ENCODE measurements at places on chromosomes 7 and 10.

DNA sequence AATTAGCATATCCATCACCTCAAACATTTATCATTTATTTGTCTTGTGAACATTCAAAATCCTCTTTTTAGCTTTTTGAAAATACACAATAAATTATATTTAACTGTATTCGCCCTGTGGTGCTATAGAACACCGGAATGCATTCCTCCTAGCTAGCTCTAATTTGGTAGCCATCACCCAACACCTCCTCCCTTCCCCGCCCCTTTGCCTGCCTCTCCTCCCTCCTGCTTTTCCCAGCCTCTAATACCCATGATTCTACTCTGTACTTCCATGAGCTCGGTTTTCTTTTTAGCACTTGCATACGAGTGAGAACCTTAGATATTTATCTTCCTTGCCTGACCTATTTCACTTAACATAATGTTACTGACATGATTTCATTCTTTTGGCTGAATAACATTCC is 80.1 kb downstream of the ANKRD26 start:
- no peak for DNase-seq

DNA sequence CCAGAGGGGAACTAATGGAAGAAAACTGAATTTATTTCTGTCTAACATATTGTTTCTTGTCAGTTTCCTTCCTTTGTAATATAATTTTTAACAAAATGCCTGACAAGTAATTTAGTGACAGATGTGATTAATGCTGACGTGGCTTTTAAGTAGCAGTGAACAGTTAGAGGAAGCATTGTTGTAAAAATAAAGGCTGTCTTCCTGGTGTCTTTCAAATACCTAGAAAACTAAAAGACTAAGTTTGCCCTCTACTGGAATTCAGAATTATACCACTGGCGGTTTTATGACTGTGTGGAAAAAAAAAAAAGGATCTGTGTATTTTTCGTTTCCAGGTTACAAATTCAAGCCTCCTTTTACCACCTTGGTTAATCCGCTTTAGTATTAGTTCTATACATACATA is 217.1 kb upstream of the DPP6 start:
- DNase-seq: peak; percentile 12

GRCh38 chr10:73647211-73647874 is 6.1 kb upstream of the MYOZ1 start:
- no peak for DNase-seq

DNA sequence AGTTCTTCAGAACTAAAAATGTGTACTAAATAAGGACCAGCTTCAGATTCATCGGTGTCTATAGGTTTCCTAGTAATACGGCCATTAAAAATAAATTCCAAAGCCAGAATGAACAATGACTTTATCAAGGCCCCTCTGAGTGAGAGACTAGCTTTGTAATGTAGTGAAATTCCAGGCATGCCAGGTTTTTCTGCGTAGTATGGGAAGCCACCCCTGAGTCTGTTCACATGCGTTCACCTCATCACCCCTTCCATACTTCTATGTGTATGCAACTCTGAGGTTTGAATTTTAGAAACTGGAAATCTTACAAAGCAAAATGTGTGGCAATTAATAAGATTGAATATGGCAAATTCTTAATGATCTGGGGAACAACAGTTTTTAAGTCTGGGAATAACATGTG is 24.5 kb downstream of the RNF32 start:
- DNase-seq: no peak

DNA sequence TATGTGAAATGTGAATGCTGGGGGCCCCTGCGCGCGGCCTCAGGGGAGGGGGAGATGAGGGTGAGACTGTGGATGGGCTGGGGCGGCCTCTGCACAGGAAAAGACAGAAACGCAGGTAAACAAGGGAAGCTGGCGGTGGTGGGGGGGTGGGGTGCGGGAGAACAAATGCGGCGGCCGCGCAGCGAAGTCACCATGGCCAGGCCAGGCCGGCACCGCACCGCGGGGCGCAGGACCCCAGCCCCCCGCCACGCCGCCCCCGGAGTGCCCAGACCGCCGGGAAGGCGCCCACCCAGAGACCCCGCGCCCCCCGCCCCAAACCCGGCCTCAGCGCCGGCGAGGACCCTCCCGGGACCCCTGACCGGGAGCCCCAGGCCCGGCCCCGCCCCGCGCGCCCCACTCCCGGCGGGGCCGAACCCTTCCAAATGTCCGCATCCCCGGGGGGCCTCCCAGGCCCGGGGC is 14.5 kb upstream of the DNAAF5 start:
- DNase-seq: no peak

DNA sequence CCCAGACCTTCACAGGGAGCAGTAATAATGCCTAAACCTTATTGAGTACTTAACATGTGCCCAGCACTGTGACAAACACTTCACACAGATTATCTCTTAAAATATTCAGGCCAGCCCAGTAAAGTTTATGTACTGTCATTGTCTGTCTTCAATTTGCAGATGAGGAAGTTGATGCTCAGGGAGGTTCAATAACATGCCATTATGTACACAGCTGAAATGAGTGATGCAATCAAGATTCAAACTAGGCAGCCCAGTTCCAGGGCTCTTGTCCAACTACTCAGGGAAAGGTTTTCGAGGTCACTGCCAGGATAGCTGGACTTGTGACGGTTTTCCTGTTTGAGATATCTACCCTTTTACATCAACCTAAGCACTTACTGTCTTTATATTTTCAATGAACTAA is 56.1 kb downstream of the AUTS2 start:
- peak; percentile 87 for DNase-seq

DNA sequence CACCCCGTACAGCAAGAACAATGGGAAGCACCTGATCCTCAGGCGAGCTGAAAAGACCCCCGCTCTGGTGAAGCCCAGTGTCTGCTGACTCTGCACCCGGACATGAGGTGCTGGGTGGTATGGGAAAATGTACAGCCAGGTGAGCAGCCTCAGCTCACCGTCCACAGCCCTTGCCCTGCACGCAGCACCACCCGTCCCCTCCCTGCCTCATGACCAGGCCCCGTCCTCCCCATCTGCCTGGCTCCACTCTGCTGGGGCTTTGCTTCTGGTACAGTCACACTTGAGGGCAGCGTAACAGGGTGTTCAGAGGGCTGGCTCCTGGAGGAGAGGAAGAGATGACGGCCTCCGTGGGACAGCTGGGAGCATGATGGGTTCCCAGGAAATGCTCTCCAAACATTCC is 49.1 kb downstream of the NCAPG2 start:
- no peak for DNase-seq

DNA sequence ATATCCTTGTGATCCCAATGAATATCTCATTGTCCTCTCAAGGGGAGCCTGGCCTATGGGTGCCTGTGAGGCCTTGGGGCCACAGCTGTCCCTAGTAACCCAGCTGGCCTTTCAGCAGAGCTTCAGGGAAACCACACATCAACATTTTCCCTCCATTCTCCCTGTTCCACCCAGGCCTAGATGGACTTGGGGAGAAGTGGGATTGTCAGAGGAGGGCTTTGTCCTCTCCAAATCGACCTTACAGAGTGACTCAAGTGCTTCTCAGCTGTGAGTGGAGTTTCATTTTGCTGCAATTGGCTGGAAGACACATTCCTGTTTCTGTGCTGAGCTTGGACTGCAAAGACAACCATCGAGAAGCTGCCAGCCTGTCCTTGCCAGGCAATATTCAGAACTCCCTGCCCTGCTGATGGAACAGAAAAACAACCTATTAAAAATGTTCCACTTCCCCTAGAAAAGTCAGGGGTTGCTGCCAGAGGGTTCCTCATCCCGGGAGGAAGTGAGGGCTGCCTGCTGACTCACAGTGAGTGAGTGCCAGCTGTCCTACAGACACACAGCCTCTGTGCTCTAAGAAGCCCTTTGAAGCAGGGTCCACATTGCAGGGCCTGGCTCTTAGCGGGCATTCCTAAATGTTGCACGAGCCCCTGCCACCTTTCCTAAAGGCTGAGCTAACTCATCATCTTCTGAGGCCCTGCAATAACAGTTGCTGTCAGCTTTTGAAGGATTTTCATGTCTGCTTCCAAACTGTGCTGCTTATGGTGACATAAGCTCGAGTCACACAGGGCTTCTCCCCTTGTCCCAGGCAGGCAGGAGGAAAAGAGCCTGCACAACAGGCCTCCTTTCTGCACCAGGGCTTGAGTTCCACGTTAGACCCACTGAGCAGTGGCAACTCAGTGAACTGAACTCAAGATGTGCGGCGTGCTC is 20.5 kb downstream of the STRA8 start:
- no peak for DNase-seq

GRCh38 chr7:84638339-84638697 is 443.7 kb upstream of the SEMA3A start:
- no peak for DNase-seq

GRCh38 chr7:137986252-137987017 is 15.5 kb downstream of the CREB3L2 start:
- peak; percentile 69 for DNase-seq

DNA sequence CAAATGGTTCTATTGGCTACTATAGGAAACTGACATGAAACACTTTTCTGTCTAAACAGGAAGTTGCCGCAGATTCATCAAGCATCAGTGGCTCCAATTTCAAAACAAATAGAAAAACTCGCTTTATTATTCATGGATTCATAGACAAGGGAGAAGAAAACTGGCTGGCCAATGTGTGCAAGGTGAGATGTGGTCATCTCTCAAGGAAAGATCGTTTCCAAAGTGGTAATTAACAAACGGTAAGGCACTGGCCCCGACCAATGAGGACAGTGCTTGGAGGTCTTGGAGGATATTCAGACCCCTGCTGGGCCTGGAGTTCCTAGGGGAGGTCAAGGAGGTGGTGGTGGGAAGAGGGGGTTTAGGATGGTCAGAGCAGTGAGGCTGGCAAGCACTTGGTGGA is 2.6 kb downstream of the PNLIP start:
- DNase-seq: no peak

DNA sequence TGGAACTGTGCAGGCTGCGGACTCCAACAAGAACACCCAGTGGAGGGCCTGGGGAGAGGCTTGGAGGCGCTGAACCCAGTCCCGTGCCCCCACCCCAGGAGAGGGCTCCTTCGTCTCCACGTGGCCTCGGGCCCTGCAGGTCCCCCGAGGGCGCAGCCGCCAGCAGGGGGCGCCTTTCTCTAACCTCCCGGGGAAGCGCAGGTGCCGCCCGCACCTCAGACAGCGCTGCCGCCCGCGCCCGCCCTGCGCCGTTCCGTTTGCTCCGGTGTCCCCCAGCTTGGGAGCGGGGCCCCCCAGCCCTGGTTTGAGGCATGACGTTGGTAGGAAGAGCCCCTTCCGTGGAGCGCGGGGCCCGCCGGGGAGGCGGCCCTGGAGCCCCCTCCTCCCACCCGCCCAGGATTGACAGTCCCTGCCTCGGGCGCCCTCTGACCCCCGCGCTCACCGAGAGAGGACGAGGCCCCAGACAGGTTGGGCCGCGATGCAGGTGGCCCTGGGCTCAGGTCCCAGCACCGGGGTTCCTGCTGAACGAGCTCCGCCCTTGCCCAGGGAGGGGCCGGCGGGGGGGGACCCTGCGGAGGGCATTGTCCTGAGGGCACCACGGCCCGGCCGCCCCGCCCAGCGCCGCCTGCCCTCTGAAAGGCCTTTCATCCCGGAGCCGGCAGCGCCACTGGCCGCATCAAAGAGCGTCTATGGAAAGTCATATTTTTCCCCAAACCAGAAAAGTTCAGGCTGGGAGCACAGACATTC is 42.8 kb downstream of the FOXL3 start:
- DNase-seq: no peak

GRCh38 chr7:7569615-7570014 is 2.9 kb downstream of the MIOS start:
- peak; percentile 42 for DNase-seq

- peak; percentile 29 for DNase-seq
Observed at GRCh38 chr7:142481548-142481947, 223.7 kb upstream of the PRSS58 start.

- DNase-seq: no peak
Observed at GRCh38 chr10:104548090-104548489, 93.0 kb upstream of the SORCS3 start.

DNA sequence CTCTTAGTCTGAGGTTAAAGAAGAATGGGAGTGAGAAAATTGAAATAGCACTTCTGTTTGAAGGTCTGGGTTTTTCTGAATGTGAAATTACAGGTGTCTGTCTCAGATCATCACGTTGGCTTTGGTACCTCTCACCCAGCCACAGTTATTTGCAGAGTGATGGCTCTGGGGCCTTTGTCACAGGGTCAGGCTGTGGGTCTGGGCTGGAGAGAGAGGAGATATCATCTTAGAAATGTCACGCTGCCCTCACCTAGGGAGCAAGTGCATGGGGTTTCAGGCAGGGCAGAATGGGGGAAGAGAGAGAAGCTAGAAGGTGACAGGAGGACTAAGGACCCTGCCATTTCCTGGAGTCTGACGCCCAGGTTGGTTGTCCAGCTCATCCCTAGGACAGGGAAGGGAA is 127.2 kb downstream of the CFAP58 start:
- no peak for DNase-seq

DNA sequence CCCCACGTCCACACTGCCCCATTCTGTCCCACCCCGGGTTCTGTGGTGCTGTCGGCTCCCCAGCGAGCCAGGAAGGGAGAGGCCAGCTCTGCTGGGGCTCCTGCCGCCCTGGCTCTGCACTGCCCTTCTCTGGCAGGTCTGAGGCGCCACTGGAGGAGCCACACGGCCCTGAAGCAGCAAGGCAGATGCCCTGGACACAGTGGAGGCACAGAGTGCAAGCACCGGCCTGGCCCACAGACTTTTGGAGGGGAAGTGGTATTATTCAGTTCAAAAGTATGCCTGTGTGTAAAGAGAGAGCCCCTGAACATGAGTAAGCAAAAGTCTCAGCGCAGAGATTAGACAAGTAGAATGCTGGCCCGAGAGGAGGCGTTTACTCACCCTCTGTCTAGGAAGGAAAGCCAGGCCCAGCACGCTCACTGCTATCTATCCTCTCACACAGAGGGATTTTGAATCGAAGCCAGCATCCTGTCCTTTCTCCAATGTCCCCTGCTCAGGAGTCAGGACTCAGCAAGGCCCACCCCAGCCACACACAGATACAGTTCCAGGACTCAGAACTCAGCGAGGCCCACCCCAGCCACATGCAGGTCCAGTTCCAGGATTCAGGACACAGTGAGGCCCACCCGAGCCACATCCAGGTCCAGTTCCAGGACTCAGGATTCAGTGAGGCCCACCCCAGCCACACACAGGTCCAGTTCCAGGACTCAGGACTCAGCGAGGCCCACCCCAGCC is 115.0 kb downstream of the EGFR start:
- no peak for DNase-seq

All from NAMALWA (cell line).